H54 (cell line): ENCODE measurements at places on chromosomes 6 and 20.

- no peak for DNase-seq
These were observed 39.4 kb downstream of the MAP7 start for GRCh38 chr6:136510782-136511181.

DNA sequence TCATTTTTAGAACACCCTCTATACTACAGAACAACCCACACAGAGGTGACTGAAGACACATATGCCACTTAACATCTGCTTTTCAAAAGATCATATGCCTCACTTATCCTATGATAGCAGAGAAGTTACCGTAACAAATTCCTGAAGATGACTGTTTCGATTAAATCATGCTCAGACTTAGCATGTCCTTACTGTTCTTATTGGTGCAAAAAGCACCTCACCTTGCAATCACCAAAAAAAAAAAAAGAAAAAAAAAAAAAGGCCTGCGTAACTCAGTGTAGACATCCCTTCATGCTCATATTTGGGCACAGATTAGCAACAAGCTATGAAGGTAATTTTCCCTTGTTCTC is 17.7 kb upstream of the DST start:
- no peak for DNase-seq

GRCh38 chr6:75205776-75206575 is at the start of gene COL12A1:
Gene COL12A1, minus strand, starts transcription at chr6:75206053. Its CDS starts 3,261 bp downstream, at chr6:75202792.
- DNase-seq, result peak; percentile 64

- DNase-seq, result no peak
These were observed 19.3 kb downstream of the SMLR1 start for GRCh38 chr6:130846501-130846900.

- no peak for DNase-seq
These were observed 545.0 kb upstream of the EPHA7 start for GRCh38 chr6:93964321-93964720.
